HCEC 1CT (cell line): ENCODE measurements at places on chromosomes 16 and 17.

- DNase-seq: no peak
Observed at GRCh38 chr17:68829211-68829610, 126.0 kb downstream of the ABCA8 start.

GRCh38 chr17:17970699-17971430 is 1.3 kb downstream of the TOM1L2 start:
- no peak for DNase-seq

DNA sequence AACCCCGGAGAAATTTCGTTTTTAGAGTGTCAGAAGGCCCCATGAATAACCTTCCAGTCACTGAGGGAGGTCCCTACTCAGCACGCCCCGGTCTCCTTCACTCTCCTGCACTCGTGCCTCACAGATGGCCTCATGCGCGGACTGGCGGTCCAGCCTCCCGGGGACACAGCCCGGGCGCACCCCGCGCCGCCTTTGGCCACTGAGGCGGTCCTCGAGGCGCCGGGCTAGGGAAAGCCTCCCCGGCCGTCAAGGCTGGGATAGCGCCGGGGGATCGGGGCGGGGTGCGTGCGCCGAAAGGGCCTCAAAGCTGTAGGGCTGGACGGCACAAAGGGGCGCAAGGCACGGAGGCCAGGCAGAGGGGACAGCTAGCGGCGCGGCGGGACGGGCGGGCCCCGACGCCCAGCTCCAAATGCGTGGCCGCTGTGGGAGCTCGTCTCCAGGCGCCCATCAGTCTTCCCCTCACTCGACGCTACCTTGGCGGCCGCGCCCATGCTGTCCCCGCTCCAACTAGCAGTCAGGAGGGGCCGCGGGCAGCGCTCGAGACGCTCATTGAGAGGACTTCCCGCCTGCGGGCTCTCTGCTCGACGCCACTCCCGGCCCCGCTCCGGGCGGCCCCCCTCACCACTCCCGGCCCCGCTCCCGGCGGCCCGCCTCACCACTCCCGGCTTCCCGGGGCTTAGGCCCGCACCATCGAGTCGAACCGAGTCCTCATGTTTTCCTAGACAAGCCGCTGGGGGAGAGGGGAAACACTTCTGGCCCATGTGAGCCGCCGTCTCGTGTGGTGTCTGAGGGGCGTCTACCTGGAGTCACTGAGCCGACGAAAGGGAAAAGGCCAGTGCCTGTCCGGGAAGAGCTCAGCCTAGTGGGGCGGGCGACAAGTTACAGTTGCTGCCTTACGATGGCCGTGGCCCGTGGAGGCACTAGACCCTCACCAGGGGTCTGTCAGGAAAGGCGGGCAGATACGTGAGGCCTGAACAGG is at the start of gene USP6:
USP6 (plus strand) TSS at position 360 of the 979 bp plus-strand sequence. CDS start 14,336 bp downstream, outside the sequence.
- DNase-seq: no peak

DNA sequence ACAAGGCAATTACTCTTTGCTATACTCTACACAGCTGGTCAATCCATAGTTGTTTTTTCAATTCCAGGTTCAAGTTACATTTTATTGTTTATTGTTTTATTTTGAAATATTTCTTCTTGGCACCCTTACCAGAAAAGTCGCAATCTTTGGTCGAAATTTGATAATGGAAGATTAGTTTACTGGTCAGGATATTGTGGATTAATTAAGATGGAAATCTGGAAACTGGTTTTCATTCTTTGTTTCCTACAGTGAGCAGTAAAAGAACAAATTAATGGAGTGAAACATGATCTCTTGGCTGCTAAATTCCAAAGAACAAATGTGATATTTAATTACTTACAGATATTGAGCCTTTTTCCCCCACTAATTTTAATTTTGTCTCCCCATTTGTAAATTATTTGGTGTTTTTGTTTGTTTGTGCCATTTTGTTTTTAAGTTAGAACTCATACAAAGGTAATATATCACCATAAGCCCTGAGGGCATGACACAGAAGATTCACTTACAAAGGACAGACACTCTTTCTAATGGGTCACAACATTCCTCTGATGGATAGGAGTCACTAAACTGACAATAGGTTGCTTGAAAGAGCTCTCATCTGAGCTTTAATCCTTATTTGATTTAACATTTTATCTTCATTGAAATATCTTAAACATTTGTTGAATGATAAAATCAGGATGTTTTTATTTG is 700.2 kb downstream of the KCNJ2 start:
- DNase-seq: no peak
